ENCODE measurements at places on chromosomes 3 and 15.

- no peak for DNase-seq
Observed at GRCh38 chr3:86929046-86929445, 61.9 kb downstream of the VGLL3 start.

- DNase-seq, result no peak
Observed at GRCh38 chr3:197906850-197907187, 43.2 kb upstream of the RPL35A start.

DNA sequence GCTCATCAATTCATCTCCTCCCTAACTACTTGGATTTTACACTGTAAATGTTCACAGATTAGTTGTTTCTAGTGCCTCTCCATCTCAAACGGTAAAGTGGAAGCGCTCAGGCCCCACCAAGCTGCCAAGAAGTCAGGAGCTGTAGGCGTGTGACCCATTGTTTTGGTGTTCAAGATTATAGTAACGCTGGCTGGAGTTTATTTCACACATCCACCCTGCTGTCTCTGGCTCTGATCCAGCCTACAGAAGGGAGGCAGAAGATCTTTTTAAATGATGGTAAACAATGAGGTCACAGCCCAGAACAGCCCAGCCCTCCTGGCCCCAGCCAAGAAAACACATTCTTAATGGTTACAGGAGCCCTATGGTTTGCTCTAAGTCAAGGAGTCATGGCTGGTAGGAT, 25.7 kb upstream of the GALNT15 start:
- peak; percentile 26 for DNase-seq

DNA sequence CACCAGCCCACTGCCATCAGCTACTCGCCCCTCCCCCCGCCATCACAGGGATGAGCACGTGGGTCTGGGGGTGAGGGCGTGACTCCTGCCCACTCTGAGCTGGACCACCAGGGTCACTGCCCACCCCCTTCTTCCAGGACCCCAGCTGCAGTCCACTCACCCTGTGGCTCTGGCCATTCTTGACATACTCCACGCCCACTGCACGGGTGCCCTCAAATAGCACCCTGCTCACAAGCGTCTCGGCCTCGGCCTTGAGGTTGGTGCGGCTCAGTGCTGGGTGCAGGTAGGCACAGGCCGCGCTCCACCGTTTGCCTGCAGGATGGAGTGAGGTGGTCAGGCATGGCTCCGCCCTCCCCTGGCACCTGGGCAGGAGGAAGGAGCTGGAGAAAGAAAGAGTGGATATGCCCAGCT, 23.9 kb downstream of the CHDH start:
- no peak for DNase-seq

- DNase-seq, result peak; percentile 40
Observed at GRCh38 chr3:185176750-185177359, 24.0 kb upstream of the C3orf70 start.
